ENCODE measurements at places on chromosomes 1 and 21.

DNA sequence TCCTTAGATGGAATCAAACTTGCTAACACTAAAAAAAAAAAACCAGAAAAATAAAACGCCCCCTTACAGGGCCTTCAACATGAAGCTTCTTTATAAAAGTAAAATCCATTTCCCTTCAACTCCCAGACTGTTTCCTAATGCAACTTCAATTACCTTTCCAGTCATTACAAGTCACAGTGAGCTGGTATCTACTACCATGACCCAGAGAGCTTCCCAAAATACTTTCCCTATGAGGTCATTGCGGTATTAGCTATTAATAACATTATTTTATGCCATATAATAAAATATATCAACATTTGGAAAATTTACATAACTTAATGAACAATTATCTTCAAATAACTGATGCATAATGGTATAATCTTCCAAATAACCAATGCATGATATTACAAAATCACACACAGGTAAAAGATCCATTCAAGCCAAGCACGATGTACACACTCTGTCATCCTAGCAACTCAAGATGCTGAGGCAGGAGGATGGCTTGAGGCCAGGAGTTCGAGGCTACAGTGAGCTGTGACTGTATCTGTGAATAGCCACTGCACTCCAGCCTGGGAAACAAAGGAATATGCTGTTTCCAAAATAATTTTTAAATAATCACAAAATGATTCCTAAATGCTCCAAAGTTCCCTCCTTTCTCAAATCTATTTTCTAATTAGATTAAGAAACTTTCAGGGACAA lies 24.1 kb downstream of the EIF4G3 start:
- DNase-seq, result no peak

DNA sequence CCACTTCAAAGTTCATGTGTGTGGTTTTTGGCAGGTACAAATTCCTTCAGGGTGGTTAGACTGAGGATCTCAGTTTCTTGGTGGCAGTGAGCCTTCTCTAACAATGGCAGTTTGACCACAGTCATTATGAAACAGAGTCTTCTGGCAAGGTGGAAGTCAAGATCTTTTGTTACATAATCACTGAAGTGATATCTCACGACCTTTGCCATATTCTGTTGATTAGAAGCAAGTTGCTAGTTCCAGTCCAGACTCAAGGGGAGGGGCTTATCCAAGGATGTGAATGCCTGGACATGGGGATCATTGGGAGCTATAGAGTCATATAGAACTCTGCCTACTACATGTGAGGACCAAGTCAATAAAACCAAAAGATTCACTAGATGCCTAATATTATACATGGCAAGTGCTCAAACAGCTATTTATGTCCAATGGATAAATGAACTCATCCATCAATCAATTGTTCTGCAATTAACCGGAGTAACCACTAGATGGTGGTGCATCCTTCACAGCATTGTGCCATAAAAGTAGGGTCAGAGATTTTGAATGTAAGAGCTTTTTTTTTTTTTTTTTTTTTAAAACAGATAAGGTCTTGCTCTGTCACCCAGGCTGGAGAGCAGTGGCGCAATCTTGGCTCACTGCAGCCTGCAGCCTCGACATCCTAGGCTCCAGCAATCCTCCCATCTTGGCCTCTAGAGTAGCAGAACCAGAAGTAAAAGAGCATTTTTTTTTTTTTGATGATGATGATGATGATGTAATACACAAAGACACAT lies 131.9 kb downstream of the CRB1 start:
- DNase-seq, result no peak

GRCh38 chr1:160211046-160211790 lies 6.0 kb downstream of the PEA15 start:
- DNase-seq, result no peak

GRCh38 chr1:206131037-206131436 lies 13.8 kb upstream of the AVPR1B start:
- DNase-seq, result no peak

DNA sequence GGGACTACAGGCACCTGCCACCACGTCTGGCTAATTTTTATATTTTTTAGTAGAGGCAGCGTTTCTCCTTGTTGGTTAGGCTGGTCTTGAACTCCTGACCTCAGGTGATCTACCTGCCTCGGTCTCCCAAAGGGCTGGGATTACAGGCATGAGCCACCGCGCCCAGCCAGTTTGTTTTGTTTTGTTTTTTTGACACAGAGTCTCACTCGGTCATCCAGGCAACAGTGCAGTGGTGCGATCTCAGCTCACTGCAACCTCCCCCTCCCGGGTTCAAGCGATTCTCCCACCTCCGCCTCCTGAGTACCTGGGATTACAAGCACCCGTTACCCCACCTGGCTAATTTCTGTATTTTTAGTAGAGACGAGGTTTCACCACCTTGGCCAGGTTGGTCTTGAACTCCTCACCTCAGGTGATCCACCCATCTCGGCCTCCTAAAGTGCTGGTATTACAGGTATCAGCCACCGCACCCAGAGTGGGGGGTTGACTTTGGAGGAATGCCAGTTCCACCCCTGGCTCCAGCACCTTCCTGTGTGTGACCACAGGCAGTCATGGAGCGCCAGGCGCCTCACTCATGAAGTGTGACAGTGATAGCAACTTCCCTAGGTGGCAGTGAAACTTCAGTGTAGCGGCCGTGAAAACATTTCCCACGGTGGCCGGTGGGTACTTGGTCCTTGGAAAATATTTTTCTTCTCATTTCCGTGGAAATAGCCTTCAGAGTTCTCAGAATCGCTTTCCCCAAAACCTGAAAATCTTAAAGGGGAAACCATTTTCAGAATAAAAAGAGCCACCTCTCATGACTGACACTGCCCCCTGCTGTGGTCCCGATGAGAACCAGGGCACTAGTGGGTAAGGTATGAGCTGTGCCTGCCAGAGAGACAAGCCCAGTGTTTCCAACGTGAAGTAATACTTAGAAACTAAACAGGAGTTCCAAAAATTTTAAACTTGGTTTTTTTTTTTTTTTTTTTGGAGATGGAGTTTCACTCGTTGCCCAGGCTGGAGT lies 48.6 kb downstream of the WDR4 start:
- DNase-seq, result no peak

DNA sequence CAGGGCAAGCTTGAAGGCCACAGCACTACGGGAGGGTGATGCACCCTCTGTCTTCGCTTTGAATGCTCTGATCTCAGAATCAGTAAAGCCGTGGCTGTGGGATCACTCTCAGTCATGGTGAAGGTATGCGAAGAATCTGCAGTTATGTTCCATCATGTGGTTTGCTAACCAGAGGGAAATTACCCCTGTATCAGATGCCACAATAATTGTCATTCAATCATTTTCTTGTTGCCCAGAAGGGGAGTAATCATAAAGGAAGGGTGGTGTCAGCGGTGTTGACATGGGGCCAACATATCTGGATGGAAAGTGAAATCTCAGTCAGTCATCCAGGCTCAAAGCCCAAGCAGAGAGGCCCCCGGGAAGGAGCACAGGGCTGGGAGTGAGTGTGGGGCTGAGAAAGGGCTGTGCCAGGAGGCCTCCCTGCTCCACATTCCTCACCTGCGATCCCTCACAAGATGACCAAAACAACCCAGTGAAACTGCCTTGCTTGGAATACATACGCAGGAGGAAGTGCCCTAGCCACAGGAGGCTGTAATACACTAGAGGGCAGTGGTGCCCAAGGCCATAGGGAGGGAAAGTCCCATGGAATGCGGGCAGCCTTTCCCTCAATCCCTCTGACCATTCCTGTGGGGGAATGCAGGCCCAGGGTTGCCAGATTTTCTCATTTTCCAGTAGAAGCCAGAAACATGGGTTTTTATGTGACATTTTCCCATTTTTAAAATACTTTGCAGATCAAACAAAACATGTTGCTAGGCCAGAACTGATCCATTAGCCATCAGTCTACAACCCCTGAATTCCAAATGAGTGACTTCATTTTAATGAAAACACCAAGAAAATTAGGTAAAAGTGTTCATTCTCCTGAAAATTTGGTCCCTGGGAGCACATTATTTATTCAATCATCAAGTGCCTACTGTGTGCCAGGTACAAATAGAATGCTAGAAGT lies 95.7 kb upstream of the VANGL1 start:
- DNase-seq, result no peak

DNA sequence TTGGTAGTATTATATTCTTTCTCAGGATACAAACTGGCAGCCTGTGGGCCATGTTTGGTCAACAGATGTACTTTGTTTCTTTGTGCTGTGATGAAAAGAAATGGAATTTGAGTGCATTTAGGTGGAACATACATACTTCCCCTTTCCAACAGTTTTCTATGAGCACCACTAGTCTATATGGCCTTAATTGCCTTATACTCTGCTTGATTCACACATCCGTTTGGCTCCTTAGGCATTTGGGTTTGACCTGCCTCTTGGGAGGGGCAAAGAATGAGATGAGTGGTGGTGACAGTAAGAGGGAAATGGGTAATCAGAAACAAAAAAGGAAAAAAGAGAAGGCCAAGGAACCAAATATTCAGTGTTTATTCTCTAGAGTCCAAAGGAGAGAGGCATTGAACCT lies 17.0 kb downstream of the CFAP126 start:
- no peak for DNase-seq

DNA sequence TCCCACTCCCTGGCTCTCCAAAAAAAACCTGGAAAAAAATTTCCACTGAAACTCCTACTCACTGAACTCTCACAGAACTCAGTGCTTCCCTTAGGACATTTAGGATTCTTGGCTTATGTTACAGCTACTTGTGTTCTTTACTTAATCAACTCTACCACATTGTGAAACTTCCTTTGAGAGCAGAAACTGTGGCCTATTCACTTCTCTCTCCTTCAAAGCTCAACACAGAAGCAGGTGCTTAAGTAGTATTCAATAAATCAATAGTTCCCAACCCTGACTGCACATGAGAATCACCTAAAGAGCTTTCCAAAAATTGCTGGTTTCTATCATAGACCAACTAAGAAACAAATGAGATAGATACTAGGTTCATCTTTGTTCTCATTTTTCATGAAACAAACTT lies 67.9 kb upstream of the DMRTA2 start:
- no peak for DNase-seq

DNA sequence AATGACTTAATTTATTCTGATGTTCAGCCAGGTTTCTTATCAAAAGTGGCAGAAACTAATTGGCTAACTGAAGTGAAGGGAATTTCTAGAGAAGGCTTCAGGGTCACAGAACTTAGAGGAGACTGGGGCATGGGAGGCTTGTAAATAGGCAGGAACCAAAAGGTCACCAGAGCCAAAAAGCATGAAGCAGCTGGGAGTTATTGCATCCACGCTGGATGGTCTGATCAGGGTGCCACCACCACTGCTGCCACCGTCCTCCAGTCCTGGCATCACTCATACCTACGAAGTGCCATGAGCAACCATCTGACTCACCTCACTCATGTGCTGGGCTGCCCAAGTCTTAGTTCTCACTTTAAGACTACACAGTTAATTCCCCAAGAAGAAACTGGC lies 82.5 kb upstream of the DPH5 start:
- DNase-seq, result no peak

DNA sequence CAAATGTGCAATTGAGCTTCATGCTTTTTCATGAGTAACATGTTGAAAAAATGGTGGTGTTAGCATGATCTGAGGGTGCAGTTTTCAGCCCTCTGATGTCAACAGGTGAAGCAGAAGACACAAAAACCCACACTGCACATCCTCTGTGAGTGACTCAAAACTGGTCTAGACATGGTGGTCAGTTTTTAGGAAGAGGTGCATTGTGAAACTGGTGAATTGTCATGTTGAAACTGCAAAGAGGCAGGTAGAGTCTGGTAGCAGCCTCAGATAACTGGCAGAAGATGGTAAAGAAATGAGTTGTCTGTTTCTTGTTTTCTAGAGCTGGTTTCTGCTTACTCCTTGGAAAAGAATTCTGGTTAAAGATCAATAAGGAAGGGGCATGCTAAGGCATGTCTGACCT lies 97.3 kb upstream of the HMCN1 start:
- no peak for DNase-seq

DNA sequence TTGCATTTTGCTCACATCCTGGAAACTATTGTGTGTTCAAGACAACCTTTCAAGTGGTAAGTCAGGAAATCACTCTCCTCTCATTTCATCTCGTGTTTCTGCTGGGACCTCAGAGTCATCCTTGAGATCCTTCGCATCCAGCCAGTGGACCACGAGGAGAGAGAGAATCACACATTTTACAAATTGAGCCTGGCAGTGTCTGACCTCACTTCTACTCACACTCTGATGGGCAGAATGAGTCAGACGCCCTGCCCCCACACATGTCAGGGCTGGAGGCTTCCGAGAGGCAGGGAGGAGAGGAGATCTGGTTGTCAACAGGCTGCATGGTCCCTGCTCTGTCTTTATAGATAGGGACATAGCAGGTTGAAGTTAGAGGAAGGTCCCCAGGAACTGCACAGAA lies 509.7 kb downstream of the AJAP1 start:
- DNase-seq, result no peak

GRCh38 chr1:233114860-233115259 lies 164.4 kb downstream of the NTPCR start:
- DNase-seq, result no peak

DNA sequence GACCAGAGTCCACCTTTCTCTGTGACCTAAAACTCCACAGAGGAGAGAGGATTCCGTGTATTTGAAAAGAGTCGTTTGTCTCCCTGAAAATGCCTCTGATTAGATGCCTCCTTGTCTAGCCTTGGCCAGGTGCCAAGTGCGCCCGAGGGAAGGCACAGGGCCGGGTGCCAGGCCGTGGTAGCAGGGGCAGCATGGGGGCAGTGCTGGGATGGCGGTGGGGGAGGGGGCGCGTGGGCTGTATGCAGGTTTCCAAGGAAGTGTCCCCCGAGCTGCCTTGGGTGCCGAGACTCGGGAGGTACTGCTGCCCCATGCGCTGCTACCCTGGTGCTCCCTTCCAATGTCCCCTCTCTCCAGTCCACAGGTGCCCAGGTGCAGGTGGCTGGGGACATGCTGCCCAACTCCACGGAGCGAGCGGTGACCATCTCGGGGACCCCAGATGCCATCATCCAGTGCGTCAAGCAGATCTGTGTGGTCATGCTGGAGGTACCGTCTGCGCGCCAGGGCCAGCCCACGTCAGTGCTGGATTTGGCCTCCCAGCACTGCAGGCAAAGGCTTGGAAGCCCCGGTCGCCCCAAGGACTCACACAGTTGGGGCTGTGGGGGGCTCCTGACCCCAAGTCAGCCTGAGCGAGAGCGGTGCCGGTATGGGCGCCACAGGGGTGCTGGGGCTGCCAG lies 70.9 kb upstream of the COL6A1 start:
- no peak for DNase-seq

DNA sequence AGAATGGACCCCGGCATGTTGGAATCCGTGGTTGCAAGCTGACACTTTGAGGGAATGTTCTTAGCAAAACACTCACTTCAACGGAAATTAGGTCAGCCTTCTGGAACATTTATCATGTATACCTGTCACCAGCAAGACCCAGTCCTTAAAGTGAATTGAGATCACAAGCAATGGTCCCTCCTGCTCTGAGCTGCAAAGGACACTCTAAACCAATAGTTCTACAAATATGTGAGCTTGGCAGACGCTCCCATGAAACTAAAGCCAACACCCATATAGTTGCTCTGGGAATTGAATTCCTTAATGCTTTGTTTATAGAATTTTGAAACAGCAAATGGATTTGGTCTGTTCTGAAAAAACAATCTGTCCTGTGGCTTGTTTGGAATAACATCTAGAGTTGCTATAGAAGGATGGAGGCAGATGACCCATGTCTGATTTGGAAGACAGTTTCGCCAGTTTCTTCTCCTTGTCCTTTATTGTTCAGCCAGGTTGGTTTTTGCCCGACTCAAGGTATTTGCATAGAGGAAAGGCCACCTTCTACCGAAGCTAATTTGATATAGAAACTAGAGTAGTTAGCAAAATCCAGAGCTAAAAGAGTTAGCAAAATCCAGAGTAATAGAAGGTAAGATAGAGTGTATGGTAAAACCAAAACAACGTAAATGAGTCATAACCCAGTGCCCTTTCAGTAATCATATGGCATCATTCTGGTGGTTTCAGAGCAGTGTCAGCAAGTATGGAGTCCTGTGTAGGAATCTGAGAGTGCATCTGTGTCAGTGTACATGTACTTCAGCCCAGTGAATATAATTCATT lies 236.2 kb downstream of the NFIA start:
- DNase-seq, result no peak

All from activated CD4-positive, CD25-positive, alpha-beta regulatory T cell treated with anti-CD3 and anti-CD28 coated beads, Interleukin-2, amount 50 U/mL, for 72 hours (primary cell).